ENCODE measurements at places on chromosomes 7 and 10.
A peak's percentile ranks its signal among the peaks of the same experiment; 100 is the strongest.

- DNase-seq, result peak; percentile 16
These were observed 14.8 kb upstream of the WAPL start for GRCh38 chr10:86536294-86536861.

DNA sequence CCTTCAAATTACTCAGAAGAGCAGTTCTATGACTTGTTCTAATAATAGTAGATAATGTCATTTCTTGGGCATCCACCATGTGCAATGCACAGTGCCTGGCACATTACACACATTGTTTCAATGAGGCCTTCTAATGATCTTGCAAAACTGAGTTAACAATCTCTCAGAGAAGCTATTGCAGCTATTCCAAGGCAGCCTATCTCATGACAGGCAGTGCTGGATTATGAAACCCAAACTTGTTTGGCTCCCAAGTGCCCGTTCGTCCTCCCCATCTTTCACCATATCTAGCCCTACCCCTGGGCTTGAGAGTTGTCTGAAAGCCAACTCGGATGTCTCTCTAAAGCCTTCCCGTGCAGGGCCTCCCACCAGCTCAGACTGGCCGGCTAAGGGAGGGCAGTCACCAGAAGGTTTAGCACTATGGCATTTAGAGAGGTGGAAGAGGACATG, 405.1 kb downstream of the PLXNA4 start:
- no peak for DNase-seq

DNA sequence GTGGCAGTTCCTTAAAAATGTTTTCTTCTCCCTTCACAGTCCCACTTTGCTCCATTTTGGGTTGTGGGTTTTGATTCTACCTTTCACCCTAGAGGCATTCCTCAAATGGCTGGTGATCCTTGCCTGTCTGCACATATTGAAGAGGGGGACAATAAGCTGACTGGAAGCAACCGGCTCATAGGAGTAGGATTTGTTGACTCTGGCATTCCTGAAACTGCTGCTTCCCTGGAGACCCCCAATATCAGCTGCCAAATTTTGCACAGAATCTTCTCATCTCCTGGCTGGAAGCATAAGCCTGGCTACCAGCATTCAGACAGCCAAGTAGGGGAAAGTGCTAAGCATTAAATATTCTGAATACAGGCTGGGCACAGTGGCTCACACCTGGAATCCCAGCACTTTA, 53.7 kb downstream of the KIF5B start:
- no peak for DNase-seq

GRCh38 chr7:30923774-30924413, 12.2 kb downstream of the AQP1 start:
- no peak for DNase-seq

DNA sequence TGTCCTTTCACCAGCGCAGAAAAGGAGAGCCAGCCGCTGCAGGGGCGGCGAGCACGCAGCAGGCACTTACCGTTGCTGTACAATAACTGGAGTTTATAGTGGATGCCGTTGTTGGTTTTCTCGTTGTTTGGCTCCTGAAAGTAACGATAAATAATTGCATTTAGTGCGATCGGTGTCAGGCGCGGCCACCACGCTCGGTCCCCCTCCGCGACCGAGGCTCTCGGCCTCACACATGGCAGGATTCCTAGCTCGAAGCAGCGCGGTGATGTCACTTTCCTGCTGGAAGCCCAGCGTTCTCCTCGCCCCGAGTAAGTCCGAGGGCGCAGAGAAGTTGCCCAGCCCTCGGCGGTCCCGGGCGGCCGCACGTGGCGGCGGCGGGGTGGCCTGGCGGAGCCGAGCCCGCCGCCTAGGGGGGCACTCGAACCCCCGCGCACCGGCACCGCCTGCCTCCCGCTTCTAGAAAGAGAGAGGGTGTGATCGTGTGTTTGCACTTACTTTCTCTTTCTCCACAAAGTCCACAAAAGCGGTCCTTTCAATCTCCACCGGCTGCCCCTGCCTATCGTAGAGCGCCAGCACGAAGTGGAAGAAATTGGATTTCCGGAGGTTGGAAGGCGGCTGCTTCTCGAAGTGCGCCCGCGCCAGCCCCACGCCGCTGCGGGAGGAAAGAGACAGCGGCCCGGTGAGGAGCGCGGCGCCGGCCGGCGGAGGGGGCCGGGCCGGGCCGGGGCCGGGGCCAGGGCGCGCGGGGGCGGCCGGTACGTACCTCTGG, 1.0 kb downstream of the EBF3 start:
- DNase-seq, result no peak

DNA sequence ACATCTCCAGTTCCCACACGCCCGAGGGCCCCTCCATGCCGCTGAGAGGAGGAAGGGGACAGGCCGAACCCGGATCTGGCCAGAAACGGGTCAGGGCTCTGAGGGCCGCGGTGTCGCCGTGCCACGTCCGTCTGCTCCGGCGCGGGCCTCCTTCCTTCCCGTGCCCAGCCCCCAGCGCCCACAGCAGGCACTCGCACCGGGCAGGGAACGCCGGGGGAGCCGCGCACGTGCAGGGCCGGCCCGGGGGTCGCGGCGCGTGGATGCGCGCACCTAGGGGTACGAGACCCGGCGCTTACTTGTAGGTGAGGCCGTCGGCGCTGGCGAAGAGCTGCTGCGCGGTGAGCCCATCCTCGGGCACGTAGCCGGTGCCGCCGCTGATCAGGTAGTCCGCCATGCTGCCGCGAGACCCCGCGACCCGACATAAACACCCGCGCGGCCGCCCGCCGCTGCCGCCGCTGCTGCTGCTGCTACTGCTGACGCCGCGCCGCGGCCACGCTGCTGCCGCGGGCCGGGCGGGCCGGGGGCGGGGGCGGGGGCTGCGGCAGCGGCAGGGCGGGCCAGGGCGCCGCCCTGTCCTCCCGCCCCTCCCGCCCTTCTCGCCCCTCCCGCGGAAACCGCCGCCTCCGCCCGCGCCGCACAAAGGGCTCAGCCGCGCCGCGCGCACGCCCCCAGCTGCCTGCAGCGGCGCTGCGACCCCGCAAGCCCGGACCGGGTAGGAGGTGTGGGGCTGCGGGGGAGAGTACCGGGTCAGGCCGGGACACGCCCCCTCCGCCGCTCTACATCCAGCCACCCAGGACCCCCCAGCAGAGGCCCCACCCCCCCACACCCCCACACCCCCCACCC, 4.1 kb downstream of the IMPDH1 start:
- peak; percentile 44 for DNase-seq

DNA sequence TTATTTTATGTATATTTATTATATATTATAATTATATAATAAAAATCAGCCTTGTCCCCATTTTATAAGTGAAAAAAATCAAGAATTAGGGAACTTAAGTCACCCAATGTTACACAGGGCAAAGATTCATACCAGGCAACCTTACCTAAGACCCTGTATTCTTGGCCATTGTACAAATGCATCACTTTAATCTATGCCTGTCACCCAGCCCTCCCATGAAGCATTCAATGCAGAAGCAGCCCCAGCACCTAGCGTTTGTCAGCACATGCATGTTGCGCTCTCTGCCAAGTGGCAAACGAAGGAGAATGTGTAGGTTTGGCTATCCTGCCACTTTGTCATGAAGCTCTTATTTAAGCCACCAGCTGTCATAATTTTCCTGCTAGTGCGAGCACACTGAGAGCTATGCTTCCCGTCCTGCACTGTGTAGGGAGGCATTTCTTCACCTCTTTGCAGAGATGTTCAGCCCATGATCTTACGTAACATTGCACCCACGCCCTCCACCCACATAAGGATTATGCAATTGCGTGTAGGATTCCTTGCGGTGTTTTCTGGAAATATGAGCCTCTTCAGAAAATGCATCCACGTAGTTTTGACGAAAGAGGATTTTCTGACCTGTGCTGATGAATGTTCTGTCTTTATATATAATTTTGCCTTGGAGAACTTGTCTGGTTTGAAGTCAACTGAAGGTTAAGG, 7.7 kb upstream of the COBL start:
- DNase-seq, result no peak

DNA sequence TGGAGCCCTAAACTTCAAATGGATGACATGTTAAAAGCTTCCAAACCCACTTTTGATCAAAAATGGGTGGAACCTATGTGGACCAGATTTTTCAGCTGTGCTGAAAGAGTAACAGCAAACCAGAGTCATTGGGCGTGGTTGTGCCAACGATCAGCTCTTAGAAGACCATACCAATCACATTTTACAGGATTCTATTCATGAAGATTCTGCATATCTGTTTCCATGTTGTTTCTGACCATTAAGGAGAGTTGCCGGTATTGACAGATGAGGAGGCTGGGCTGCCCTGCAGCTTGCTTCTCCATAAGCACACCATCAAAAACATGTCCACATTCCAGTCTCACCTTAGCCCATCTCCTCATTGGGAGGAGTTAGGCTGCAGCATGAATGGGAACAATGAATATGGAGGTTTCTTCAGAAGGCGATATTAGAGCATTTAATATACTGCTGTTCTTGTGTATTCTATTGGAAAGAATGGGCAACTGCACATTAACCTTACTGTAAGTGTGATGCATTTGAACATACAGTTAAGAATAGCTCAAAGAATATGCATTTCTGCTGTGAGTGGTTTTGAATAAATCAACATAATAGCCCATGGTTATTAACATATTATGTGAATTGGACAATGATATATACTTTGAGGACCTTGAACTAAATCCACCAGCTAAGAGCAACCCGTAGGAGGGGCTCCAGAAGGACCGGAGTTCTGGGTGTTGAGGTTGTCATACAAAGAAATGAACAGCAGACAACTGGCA, 116.7 kb downstream of the TCF7L2 start:
- DNase-seq, result no peak

DNA sequence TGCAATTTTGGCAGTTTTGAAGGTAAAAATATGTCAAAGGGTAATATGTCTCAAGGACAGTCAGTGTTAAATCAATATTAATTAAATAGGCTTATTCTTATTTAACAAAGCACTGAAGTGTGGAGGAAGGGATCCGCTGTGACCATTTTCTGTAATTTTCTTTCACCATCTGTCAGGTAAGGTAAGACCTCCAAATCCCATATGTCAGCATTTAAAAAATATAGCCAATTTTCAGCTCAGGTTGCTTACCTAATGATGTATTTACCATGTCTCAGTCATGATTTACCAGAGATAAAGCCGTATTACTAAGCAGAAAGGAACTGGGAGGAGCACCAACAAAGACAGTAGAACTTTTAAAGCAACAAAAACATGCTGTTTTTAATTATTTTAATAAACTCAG, 683.9 kb downstream of the CCSER2 start:
- no peak for DNase-seq

- no peak for DNase-seq
These were observed 96.2 kb downstream of the C10orf105 start for GRCh38 chr10:71623098-71623985.

GRCh38 chr10:119006451-119007210, 22.9 kb upstream of the NANOS1 start:
- DNase-seq, result no peak

- DNase-seq, result no peak
These were observed 451.2 kb downstream of the SEMA3D start for GRCh38 chr7:84735677-84736076.

GRCh38 chr7:2876031-2876731, 32.1 kb upstream of the GNA12 start:
- no peak for DNase-seq

DNA sequence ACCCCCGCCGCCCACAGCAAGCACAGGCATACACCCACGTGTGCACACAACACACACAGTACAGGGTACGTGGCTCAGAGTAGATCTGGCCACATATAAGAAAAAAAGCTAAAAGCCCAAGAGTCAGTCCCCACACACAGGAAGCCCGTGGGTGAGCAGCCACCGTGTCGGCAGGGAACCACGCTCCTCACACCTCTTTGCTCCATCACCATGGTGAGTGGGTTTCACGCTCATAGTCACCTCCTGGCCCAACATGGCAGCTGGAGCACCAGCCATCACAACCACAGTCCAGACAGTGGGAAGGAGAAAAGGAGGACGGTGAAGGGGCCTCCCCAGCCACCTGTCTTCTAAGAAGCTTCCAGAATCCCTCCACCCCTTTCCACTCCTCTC, 76.0 kb upstream of the PDGFA start:
- no peak for DNase-seq

DNA sequence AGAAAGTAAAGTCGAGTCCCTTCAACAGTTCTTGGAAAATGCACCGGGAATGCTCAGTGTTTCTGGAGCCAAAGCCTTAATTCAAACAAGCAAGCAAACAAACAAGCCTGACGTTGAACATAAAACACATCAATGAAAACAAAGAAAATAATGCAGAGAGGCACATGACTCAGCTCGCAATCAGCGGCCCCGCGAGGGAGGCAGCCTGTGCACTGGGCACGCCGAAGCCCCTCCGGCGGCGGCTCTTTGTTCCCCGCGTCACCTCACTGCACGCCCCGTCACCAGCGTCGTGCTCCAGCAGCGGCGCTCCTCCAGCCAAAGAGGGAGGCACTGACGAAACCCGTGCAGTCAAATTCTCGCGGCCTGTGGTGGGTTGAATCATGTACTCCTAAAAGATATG, 151.5 kb downstream of the DNAJB6 start:
- no peak for DNase-seq

- DNase-seq, result no peak
These were observed 204.3 kb downstream of the ARHGAP12 start for GRCh38 chr10:31724296-31724695.

- no peak for DNase-seq
These were observed 12.4 kb upstream of the NRG3 start for GRCh38 chr10:81862596-81862995.

DNA sequence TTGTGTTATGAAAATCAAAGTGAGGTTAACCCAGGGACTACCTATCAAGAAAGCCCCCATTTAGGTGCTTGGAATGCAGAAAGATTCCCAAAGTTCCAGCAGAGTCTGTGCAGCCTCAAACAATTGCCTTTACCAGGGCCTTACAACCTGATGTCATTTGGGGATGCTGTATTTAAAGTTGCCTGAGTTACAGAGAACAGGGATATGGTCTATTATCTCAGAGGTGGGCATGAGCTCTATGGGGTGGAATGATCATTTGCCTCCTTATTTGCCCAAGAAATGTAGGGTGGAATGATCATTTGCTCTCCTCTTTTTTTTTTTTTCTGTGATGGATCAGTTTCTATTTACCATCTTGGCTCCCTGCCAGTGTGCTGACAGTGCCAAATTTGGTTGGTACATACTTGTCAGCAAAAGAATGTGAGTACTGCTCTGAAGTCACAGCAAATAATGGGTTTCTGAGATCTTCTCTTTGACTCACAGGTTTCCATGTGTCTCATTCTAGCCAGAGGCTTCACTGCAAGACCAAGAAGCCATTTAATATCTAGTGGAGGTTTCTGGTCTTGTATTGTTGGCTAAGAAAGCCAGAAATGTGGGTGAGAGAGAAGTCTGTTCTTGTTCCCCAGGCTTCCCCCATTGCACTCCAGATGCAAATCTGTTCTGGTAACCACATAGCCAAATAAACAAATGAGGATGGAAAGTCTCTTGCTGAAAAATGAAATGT, 45.5 kb upstream of the ZNRF2 start:
- DNase-seq, result peak; percentile 32

- no peak for DNase-seq
These were observed 136.8 kb downstream of the PTN start for GRCh38 chr7:137206770-137207169.

All from stimulated activated CD4-positive, alpha-beta T cell treated with anti-CD3 and anti-CD28 coated beads, Interleukin-1b, Interleukin-23, amount 100 ng/mL, for 24 hours (primary cell).